ENCODE measurements at places on chromosomes 11 and 22. TPM values are rescaled to one million over a fixed set of nuclear protein-coding genes. Genes with fewer than 3 reads are reported as not detected.

GRCh38 chr11:46254133-46254491 is 23.4 kb upstream of the CREB3L1 start:
- no peak for DNase-seq

GRCh38 chr11:123799438-123799837 is 6.7 kb downstream of the OR6M1 start:
- no peak for DNase-seq

- DNase-seq: no peak
Observed at GRCh38 chr22:48980409-48980808, 847.3 kb downstream of the BRD1 start.

DNA sequence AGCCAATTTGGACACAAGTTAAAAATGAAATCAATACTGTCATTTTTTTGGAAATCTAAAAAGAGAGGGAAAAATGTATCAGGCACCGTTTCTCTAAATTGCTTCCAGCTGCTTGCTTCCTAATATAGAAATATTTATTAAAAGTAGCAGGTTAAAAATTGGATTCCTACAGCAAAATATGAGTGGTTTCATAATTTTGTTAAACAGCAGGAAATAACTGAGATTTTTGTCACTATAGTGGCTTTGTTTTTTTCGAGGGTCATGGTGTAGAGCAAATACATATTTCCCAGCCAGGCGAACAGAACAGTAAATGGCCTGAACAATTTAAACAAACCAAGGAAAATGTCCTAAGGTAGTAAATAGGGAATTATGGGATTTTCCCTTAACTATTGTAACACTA is 159.7 kb downstream of the DDX10 start:
- DNase-seq: no peak

DNA sequence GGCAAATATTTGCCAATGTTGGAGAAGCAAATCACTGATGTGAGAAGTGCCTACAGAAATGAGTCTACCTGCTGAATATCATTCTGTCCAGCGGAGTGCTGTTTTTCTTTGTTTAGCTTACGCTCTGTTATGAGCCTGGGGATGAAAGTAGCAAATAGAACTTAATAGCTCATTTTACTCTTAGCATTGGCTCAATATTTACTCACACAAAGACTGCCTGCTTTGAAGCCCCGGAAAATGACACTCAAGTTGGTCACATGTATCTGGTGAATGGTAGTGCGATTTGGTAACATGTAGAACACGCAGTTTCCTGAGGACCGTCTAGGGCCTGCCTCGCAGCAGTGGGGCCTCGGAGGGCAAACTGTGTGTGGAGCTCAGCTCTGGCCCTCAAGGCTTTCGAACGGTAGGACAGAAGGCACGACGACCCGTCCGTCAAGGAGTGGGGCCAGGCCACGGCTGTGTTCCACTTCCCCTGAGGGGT is 38.9 kb downstream of the TBC1D22A start:
- no peak for DNase-seq

DNA sequence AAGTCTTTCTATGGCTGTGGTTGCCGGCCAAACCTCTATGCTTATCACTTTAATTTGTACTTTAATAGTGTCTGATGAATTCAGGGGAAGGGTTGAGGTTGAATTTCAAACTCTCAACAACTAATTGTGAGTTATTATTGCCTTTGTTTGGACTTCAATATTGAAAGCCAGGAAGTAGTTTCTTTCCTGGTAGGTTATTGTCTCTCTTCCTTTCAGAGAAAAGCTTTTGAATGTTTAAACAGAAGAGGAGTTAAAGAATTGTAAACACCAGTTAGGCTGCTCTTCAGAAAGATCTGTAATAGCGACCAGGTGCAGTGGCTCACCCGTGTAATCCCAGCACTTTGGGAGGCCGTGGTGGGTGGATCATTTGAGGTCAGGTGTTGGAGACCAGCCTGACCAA is 22.2 kb downstream of the NNMT start:
- no peak for DNase-seq

- DNase-seq: no peak
Observed at GRCh38 chr11:119316729-119317591, at the start of gene MCAM. TSS of gene MCAM (minus strand) at chr11:119317130. CDS start at chr11:119317101, 29 bp downstream.

- DNase-seq: no peak
Observed at GRCh38 chr11:15045891-15046290, 27.5 kb upstream of the CALCB start.

DNA sequence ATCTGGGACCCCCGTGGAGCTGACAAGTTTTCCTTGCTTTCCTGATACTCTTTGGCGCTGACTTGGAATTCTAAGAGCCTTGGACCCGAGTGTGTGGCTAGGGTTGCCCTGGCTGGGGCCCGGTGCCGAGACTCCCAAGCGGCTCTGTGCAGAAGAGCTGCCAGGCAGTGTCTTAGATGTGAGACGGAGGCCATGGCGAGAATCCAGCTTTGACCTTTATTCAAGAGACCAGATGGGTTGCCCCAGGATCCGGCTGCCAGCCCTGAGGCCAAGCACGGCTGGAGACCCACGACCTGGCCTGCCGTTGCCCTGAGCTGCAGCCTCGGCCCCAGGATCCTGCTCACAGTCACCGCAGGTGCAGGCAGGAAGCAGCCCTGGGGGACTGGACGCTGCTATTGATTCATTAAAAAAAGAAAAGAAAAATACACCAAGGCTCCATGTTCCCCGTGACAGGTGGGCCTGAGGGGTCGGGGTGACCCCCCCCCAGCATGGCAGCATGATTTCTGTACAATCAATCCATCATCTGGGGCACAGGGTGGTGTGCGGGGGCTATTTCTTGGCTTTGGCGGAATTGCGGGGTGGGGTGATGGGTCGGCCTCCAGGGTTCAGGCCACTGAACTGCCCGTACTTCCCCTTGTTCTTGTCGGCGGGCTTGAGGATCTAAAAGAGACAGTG is 3.5 kb downstream of the PPP1CA start:
- DNase-seq: no peak

Gene OR10A2
- not detected for total RNA-seq

- DNase-seq: no peak
Observed at GRCh38 chr11:12182302-12182675, 71.9 kb downstream of the MICAL2 start.

DNA sequence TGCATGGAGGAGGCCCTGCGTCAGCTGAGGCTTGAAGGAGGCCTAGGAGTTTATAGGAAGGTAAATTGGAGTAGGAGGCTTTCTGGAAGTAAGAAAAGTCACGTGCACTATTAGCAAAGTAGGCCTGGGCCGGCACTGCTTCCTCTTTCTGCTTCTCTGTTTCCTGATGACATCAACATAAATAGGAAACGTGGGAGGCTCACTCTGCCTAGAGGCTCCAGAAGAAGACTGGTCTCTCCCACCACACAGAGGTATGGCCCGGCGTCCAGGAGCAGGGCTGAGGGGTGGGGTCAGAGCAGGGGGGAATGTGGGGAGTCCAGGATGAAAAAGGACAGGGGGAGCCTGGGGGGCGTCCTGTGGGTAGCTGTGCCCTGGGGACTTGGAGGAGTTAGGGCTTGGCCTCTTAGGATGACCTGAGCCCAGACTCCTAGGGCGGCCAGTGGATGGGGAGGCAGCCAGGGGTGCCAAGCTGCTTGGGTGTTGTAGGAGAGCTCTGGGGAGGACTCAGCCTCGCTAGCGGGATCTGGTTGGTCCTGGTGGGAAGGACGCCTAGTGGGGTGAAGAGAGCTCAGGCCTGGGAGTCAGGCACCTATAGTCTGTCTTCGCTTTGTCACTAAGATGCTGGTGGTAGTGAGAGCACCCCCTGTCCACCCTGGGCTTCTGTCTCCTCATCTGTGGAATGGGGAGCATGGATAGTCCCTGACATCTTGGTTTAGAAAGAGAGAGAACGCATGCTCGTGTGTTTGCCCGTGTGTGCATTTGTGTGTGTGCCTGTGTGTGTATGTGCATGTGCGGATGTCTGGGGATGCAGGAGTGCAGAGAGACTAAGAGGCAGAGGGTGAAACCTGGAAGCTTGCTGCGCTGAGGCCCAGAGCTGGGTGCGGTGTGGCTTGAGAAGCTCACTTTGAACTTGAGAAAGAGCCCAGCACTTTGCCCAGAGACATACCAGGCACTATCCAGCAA is at the start of gene CSF2RB:
TSS of gene CSF2RB (plus strand) at position 202 of the 963 bp plus-strand sequence. CDS start 8,580 bp downstream, outside the sequence.
- no peak for DNase-seq

Gene OR4A16
- total RNA-seq: not detected

GRCh38 chr11:82701847-82702520 is 31.7 kb downstream of the FAM181B start:
- DNase-seq: no peak

DNA sequence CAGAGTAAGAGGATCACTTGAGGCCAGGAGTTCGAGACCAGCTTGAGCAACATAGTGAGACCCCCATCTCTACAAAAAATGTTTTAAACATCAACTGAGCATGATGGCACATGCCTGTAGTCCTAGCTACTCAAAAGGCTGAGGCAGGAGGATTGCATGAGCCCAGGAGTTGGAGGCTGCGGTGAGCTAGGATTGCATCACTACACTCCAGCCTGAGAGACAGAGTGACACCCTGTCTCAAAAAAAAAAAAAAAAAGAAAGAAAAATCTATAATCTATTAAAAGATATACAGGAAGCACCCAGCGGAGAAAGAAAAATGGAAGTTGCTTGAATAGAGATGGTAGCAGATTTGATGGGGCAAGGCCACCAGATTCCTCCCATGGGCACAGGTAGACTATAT is 61.8 kb downstream of the FAM83F start:
- DNase-seq: no peak

- no peak for DNase-seq
Observed at GRCh38 chr22:43399338-43399979, 12.4 kb upstream of the MPPED1 start.

DNA sequence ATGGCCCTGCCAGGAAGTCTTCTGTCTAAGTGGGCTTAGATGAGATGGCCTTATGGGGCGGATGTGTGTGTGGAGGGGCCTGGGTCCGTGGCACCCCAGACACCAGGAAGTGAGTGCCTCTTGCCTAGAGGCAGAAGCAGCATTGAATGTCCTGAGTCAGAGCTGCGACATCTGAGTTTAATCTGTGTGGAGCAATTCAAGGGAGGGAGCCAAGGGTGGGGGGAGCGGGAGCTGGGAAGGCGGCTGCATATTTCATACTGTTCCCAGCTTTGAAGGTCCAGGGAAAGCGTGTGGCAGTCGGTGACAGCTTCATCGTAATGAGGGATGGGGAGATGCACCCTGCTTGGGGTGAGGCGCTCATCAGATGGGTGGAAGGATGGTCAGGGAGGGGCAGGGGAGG is 73.5 kb upstream of the THY1 start:
- no peak for DNase-seq

Gene GRK2
- total RNA-seq: 34.0 TPM

GRCh38 chr11:72523991-72524390 is 89.7 kb upstream of the CLPB start:
- DNase-seq: no peak

DNA sequence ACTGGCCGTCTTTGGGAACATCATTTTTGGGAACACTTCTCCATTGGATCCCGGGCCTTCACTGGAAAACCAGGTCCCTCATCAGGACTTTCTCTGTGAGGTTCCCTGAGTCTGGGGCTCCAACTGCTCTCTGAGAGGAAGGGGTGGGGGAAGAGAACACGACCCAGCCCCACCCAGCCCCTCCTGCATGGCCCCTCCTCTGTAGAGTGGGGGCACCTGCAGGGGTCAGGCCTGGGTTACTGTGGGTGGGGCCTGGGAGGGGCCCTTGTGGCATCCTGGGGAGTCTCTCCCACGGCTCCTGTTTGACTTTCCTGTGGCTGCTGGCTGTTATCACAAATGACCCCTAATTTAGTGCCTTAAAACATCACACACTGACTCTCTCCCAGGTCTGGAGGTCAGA is 36.3 kb downstream of the IGLL5 start:
- no peak for DNase-seq

Gene APOA5
- total RNA-seq: not detected

Gene RAB3IL1
- 0.91 TPM for total RNA-seq

GRCh38 chr22:40367342-40367741 is 3.1 kb upstream of the SGSM3 start:
- no peak for DNase-seq

GRCh38 chr11:69981119-69981784 is 96.9 kb upstream of the ANO1 start:
- DNase-seq: no peak

DNA sequence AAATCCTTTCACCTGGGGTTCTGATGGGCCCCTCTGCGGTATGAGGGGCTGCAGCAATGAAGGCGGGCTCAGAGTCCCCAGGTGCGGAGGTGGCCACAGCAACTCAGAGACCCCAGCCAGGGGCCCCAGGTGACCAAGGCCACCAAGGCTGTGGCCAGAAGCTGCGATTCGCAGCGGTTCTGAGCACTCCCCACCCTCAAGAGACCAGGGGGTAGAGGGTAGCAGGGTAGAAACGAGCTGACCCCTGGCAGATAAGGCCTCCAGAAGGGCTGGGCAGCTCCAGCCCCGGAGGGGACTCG is 948 bp downstream of the TNKS1BP1 start:
- no peak for DNase-seq

- peak; percentile 73 for DNase-seq
Observed at GRCh38 chr11:69122630-69123431, 32.9 kb upstream of the SMIM38 start.

DNA sequence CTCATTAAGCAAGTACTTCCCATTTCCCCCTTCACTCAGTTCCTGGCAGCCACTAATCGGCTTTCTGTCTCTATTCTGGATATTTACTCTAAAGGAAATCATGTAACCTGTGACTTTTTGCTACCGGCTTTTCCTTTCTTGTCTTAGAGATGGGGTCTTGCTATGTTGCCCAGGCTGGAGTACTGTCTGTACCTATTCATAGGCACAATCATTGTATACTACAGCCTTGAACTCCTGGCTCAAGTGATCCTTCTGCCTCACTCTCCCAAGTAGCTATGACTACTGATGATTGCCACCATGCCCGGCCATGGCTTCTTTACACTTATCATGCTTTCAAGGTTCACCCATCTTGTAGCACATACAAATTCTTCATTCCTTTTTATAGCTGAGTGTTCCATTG is 12.4 kb downstream of the SLC25A17 start:
- no peak for DNase-seq

- DNase-seq: no peak
Observed at GRCh38 chr11:33211153-33211552, 46.0 kb upstream of the HIPK3 start.
